ENCODE measurements at places on chromosomes 7 and 10.

DNA sequence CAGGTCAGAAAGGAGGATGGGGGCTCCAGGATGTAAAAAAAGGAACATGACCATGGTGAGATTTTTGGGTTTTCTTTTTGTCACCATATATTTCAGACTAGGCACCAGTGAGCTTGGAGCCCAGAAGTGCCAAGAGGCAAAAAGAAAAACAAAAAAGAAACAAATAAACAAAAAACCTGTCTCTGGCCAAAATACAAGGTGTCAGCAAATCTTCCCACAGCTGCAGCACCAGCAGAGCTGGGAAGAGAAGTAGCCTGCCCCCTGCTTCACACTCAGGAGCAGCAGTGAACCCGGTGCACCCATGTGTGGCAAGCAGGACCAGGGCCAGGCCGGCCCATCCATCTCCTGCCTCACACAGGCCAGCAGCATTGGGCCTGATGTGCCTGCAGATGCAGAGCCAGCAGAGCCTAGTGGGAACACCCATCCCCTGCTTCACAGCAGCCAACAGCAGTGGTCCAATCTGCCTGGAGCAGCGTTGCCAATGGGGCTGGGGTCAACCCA is 34.7 kb upstream of the C10orf71 start:
- DNase-seq, result no peak

DNA sequence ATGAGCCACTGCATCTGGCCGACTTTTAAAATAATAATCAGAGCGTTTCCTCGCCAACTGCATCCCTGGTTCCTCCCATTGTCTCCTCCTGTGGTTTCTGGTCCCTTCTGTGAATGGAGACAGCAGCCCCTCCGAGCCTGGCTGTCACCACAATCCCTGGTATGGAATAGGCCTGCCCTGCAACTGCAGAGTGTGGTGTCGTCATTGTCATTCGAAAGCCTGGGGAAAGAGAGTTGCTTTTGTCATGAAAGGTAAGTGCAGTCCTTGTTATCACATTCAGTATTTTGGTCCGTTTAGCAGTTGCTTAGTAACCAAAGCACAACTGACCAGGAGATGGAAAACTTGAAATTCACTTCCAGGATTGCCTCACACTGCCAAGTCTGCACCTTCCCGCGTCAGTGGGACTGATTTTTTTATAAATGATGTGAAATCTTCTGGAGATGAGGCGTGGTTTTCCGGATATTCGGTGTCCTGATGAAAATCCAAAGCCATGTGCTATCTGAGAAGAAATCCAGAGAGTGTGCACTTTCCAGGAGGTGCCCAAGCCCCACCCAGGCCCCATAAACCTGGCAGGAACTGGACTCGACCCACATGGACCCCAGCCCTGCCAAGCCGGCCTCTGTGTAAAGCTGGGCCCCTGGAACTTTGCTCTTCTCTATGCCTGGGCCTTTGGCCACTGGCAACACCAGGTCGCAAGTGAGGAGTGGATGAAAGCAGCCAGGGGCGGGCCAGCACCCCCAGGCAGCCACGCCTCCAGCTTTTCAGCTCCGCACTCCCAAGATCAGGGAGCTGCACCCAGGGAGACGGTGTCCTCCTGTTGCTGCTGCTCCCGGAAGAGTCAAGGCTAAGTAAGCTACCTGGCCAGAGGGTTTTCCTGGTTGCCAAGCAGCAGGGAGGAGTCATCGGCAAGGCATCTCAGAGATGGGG is 133.7 kb upstream of the SH2B2 start:
- DNase-seq, result no peak

- DNase-seq, result peak; percentile 42
Measured at GRCh38 chr10:3805791-3806461, 20.9 kb upstream of the KLF6 start.

- DNase-seq, result no peak
Measured at GRCh38 chr7:124752310-124752709, 13.3 kb downstream of the GPR37 start.

GRCh38 chr7:1900847-1901246 is 230.8 kb downstream of the ELFN1 start:
- DNase-seq, result no peak

DNA sequence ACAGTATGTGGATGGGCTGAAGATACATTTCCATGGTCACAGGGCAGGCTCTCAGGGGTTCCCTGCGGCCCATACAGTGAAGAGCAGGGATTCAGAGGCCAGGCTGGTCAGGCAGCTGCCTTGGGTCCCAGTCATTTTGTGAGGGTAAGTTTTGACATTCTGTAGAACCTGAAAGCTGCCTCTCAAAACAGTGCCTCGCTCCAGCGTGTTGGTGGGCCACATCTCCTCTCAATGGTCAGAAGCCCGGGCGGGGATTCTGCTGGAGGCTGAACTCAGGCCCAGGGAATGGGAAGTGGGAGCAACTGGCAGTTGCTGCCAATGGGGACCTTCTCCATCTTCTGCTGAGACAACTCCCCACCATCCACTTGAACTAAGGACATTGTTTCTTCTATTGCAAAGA is 190.0 kb downstream of the PTPN20 start:
- DNase-seq, result no peak

- peak; percentile 81 for DNase-seq
Measured at GRCh38 chr7:65269150-65269856, 104.4 kb upstream of the ZNF92 start.

- DNase-seq, result no peak
Measured at GRCh38 chr10:59536167-59537014, 173.3 kb downstream of the SLC16A9 start.

- no peak for DNase-seq
Measured at GRCh38 chr10:71293446-71294084, 25.5 kb upstream of the SLC29A3 start.

DNA sequence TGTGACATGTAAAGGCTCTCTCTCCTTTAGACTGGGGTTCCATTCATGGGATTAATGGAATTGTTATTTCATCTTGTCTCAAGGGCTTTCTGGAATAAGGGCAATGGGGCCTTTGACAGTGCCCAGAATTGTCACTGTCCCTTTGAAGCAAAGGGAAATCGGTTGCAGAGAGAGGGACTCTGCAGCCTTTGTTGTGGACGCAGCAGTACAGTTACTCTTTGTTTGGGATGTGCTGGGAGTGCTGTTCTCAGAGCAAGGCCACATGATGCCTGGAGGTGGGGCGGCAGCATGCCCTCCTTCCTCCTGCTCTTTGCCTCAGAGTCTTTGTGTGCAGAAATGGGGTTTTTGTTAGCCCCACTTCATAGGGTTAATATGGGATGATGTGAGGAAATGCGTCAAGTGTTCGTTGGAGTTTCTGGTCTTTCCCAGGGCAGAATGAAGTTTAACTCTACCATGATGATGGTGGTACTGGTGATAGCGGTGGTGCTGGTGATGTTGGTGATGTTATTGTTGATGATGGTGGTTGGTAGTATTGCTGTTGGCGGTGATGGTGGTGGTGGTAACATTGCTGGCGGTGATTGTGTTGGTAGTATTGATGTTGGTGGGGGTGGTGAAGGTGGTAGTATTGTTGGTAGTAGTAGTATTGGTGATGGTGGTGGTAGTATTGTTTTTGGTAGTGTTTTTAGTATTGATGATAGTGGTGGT is 45.3 kb downstream of the DOCK1 start:
- no peak for DNase-seq

DNA sequence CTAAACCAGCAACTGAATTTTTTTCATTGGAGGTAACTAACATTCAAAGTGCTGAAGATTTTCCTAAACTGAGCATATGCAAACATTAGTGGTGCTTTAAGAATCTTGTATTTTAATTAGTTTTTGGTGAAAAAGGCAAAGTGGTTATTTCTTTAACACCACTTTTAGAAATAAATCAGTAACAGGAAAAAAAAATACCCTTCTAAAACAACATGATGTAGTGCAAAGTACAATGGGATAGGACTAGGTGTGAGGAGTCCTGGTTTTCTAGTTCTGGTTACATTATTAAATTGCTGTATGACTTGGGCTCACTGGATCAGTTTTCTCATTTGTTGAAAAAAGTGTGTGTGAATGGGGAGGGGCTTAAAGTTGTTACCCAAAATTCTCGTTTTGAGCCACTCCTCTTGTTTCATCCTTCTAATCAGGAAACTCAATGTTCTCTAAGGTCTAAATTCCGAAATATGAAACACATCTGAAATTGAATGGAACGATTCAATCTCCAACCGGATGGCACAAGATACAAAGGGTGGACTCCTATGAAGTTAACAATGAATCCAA is 1.8 kb downstream of the WASL start:
- no peak for DNase-seq

DNA sequence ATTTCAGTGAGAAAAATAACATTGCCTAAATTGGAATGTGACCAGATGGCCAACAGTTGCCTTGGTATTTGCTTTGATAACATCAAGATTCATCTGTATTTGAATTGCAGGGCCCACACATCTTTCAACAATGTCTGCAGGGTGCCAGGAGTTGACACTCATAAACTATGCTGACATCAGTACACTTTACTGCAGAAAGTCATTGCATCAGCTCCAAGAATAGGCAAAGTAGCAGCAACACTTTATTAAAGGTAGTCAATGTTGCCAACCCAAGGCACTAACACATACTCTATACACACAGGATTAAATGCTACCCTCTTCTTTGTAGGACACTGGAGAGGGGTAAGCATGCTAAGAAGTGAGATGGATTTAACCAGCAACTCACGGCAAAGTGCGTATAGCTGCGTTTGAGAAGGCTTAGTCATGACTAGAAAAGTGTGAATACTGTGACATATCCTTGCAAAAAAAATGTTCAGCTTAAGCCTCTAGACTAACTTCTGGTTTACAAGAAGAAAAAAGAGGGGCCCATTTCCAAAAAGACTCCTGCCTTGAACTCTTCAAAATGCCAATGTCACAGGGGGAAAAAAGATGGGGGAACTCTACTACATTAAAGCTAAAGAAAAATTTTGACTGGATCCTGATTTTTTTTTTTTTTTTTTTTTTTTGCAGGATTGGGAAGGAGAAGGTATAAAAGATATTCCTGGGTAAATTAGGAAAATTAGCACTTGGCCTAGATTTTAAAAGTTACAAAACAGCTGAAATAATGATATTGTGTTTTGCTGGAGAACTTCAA is 2.2 kb downstream of the BBIP1 start:
- no peak for DNase-seq

DNA sequence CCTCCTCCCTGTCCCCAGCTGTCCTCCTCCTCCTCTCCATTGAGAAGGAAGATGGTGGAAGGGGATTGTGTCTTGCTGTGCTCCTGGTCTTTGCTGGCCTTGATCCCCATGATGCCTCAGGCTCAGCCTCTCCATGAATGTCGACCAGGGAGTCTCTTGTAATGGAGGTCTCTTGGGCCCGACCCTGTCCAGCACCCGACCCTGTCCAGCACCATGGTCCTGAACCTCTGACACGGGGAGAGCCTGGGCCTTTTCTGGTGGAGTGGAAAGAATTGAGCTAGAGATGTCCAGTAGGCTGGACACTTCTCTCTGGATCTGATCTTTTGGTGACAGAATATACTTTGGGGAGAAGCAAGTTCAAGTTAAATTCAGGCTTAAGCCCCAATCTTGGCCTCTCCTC is 42.3 kb upstream of the HMX3 start:
- DNase-seq, result no peak

DNA sequence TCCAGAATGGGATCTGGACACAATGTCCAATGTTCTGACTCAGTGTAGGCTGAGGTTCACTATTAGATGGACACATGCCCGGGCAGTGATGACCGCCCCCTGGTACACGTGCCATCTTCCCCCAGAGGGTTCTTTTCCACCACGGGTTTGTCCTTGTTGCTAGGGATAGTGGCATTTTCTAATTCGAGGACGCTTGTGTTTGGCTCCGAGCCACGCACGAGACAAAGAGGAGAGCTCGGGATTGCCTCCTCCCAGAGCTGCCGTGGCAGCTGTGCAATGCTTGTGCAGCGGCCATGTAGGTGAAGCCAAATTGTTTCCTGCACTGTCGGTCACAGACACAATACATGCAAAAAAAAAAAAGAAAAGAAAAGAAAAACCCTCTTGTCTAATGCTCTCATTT is 207.5 kb downstream of the PAXIP1 start:
- peak; percentile 26 for DNase-seq

DNA sequence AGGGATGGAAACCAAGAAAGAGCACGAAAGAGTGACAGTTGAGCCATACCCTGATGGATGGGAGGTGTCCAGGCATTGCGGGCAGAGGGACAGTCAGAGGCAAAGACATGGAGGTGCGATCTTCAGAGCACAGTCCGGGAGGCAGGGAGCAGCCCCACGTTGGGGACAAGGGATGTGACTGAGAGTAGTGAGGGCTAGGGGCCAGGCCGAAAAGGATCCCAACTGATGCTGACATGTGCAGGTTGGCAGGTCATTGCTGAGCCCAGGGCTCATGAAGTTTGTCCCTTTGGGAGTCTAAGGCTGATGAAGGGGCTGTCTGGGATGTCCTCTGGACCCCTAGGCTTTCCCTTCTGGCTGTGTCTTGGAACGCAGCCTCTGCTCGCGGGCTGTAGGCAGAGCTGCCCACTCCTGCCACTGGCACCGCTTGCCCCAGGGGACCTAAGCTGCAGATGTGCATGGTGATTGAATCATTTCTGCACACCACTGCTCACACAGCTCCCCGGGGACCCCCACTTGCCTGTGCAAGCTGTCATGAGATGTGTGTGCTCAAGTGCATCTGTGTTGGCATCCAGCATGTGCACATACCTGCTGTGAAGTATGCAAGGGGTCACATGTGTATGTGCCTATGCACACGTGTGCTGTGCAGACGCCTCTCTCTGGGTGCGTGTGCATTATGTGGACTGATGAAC is 125.1 kb downstream of the ZMIZ1 start:
- no peak for DNase-seq

- no peak for DNase-seq
Measured at GRCh38 chr7:142883571-142884285, 1.8 kb downstream of the TRPV6 start.

DNA sequence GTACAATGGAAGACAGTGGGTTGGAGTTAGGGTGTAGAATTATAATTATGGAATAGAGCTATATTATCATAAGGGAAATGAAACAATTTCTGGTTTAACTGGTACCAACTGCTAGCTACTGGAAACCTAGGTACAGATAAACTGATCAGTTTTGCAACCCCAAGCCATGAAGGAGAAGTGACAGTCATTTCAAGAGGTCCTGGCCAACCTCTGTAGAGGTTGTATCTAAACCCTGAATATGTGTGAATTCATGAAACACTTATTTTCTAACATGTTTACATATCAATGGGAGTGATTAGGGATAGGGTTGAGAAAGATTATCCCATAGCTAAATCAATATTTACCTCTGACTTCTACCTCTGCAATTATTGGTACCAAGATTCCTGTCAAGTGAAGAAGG is 29.9 kb upstream of the CC2D2B start:
- DNase-seq, result no peak
